ENCODE measurements at places on chromosomes 7 and 10.

DNA sequence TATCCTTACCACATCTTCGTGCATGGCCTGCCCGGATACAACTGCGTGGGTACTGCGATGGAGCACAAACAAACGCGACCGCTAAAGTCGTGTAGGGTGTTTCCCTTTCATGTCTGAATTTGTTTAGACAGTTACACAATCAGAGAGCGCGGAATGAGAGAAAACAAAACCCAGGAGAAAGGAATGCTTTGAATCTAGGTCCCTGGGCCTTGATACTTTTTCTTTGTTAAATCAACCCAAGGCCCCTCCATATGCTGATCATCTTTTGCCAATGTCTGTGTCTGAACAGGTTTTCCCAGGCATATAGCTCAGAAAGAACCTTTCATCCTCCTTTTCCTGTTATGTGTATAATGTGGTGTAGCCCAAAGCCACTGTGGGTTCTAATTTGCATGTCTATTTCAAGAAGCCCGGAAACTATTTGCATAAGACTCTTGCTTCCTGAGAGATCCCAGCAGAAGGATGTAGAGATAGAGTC lies 145.8 kb downstream of the FRMD4A start:
- no peak overlapping the region for H3K4me3 ChIP-seq
- DNase-seq = no peak
- H3K36me3 ChIP-seq = no peaks in the 10 kb centered on the region
- H3K4me1 ChIP-seq = no peaks in the 10 kb centered on the region

- peak within 1 kb of the TSS; percentile 53 for H3K27ac ChIP-seq
- peak within 1 kb of the TSS; percentile 67 for H3K4me3 ChIP-seq
- H3K36me3 ChIP-seq = peaks cover 13% of the 10 kb centered on the region
- DNase-seq = peak; percentile 90
Observed at GRCh38 chr7:73308665-73309214, at the start of gene NSUN5. Gene NSUN5 (minus strand): TSS chr7:73308826. CDS start chr7:73308790, 36 bp downstream.

DNA sequence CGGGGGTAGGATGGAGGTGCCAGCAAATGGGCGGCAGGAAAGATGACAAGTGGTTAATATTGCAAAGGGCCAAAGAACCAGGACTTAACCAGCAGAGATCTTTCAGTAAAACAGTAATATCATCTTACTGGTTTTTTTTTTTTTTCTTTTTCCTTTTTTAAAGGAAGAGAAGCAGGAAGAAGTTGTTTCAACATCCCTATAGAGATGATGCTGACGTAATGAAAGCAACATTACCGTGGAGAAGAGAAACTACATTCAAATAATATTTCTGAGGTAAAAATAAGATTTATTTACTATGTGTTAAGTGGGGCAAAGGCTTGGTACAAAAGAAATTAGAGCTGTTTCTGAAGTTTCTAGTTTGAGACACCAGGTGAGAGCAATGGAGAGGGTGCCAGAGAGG lies 11.0 kb downstream of the MINDY3 start:
- no peak overlapping the region for H3K27ac ChIP-seq
- H3K36me3 ChIP-seq = no peaks in the 10 kb centered on the region
- H3K4me3 ChIP-seq = no peak overlapping the region
- H3K4me1 ChIP-seq = no peaks in the 10 kb centered on the region

DNA sequence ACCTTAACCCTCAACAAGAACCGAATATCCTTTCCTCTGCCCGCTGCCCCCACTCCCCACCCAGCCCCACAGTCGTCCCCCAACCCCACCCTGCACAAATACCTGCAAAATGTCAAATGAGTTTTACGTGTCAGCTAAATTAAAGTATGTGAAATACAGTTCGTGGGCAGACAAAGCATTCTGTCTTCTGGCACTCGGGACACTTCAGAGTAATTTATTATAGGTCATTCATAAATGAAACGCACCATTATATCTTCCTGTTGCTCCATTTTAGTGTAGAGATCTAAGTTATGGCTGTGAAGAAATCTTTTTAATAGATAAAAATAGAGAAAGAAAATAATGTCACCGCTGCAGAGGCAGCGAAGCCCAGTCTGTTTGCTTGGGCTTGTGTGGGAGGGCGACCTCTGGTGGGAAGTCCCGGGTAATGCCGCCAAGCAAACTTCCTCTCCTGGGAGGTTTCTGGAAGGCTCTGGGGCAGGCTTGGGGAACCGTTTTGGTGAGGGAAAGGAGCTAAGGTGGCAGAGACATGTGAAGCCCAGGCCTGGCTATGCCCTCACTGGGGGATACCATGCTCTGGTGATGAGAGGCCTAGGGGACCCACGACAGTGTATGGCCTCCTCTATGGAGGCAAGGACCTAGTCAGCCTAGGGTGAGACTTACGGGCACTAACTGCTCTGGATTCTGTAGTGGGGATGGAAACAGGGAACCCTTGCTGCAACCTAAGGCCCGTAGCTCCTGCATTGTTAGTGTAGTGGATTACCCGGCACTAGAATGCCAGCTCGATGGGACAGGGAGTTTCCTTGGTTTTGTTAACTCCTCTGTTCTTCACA lies 604.9 kb downstream of the LRMDA start:
- peak; percentile 88 for DNase-seq
- peak overlapping the region; percentile 11 for H3K27ac ChIP-seq
- peak overlapping the region; percentile 36 for H3K4me3 ChIP-seq
- H3K36me3 ChIP-seq = no peaks in the 10 kb centered on the region
- no peaks in the 10 kb centered on the region for H3K27me3 ChIP-seq

- no peak overlapping the region for H3K27ac ChIP-seq
- H3K4me3 ChIP-seq = no peak overlapping the region
- H3K36me3 ChIP-seq = no peaks in the 10 kb centered on the region
- H3K4me1 ChIP-seq = peaks cover 16% of the 10 kb centered on the region
- no peak for DNase-seq
Observed at GRCh38 chr10:28906934-28907333, 229.6 kb downstream of the BAMBI start.

GRCh38 chr7:86991093-86991769 lies 68.2 kb downstream of the ELAPOR2 start:
- no peak for DNase-seq
- no peaks in the 10 kb centered on the region for H3K36me3 ChIP-seq
- H3K4me3 ChIP-seq = no peak overlapping the region
- H3K4me1 ChIP-seq = no peaks in the 10 kb centered on the region
- H3K27me3 ChIP-seq = no peaks in the 10 kb centered on the region

GRCh38 chr7:88545663-88546062 lies 213.8 kb upstream of the ZNF804B start:
- H3K4me1 ChIP-seq = no peaks in the 10 kb centered on the region
- H3K27ac ChIP-seq = no peak overlapping the region
- no peaks in the 10 kb centered on the region for H3K36me3 ChIP-seq
- no peak overlapping the region for H3K4me3 ChIP-seq

- no peak for DNase-seq
- H3K36me3 ChIP-seq = peaks cover 79% of the 10 kb centered on the region
- H3K4me3 ChIP-seq = no peak overlapping the region
- no peaks in the 10 kb centered on the region for H3K27me3 ChIP-seq
Observed at GRCh38 chr7:5360451-5360850, 63.2 kb downstream of the TNRC18 start.

DNA sequence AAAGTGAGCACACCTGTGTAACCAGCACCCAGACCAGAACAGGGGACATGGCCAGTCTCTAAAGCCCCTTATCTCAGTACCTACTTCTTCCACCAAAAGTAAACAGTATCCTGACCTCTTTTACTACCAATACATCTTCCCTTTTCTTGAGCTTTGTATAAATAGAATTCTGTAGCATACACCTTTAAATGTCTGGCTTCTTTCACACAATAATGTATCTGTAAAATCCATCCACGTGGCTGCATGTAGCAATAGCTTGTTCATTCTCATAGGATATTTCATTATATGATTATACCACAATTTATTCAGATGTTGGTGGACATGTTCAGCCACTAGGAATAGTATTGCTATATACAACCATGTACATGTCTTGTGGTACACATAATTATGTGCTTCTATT lies 40.6 kb downstream of the BTBD16 start:
- DNase-seq = no peak
- H3K27ac ChIP-seq = no peak overlapping the region
- no peaks in the 10 kb centered on the region for H3K27me3 ChIP-seq
- no peak overlapping the region for H3K4me3 ChIP-seq

DNA sequence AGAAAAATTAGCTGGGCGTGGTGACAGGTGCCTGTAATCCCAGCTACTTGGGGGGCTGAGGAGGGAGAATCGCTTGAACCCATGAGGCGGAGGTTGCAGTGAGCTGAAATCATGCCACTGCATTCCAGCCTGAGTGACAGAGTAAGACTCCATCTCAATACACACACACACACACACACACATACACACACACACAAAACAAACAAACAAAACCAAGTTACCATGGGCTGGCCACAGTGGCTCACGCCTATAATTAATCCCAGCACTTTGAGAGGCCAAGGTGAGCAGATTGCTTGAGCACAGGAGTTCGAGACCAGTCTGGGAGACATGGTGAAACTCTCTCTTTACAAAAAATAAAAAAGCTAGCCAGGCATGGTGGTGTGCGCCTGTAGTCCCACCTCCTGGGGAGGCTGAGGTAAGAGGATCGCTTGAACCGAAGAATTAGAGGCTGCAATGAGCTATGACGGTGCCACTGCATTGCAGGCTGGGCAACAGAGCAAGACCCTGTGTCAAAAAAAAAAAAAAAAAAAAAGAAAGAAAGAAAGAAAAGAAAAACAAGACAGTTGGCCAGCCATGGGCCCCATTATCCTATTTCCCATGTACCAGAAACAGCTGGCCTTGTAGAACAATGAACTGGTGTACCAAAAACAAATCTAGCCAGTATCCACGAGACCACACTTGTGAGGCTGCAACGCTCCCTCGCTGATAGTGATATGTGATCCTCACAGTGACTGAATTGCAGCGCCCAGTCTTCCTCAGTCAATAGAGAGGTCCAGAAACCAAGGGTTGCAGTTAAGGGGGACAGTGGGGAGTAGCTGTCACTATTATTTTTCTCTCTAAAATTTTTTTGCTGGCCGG lies 6.6 kb upstream of the AGFG2 start:
- H3K4me1 ChIP-seq = no peaks in the 10 kb centered on the region
- H3K27ac ChIP-seq = no peak overlapping the region
- DNase-seq = no peak
- no peak overlapping the region for H3K4me3 ChIP-seq
- H3K36me3 ChIP-seq = no peaks in the 10 kb centered on the region
- no peaks in the 10 kb centered on the region for H3K27me3 ChIP-seq

GRCh38 chr7:34491899-34492298 lies 166.1 kb upstream of the NPSR1 start:
- no peak overlapping the region for H3K4me3 ChIP-seq
- no peaks in the 10 kb centered on the region for H3K4me1 ChIP-seq
- DNase-seq = no peak
- no peaks in the 10 kb centered on the region for H3K36me3 ChIP-seq

DNA sequence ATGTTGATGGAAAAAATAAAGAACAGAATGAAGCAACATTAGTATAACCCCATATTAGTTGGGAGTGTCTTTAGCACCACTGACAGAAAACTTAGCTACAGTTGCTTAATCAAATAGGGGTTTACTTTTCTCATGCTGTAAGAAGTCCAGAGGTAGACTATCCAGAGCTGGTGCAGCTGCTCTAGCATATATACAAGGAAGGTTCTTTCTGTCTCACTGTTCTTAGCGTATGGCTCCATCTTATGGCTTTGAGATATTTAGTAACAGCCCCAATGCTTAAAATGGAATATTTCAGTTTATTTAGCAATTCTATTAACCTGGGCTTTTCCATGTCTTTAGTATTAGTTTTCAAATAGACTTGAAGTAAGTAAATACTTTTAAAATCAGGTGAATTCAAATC lies 15.2 kb upstream of the WNT2 start:
- DNase-seq = no peak
- no peaks in the 10 kb centered on the region for H3K4me1 ChIP-seq
- H3K27ac ChIP-seq = no peak overlapping the region
- no peak overlapping the region for H3K4me3 ChIP-seq

DNA sequence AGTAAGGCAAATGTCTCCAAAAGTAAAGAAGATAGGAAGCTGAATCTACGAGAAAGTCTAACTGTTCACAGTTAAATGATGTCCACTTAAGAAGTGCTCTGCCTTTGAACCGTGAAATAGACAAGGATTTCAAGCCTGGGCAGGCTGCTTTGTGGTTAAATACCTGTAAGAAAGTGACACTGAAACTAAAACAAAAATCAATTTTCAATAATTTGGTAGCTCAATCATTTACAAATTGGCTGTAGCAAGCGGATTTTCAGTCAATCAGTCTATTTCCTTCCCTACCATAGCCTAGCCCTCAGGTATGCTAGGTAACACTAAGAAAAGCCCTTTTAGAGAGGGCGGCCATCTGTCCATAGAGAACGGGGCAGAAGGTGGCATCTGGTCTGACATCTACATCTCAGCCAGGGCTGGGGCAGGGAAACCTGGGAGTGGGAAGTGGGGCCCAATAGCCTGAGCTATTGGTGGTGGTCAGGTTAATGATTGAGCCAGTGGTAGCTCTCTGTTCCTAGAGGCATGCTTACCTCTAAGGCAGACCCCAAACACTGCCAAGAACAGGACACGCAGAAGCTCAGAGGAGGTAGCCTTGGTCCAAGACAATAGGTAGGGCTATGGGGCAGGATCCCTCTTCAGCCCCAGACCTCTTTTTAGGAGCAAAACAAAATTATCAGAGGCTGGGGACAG lies 223.2 kb downstream of the CCSER2 start:
- H3K27ac ChIP-seq = no peak overlapping the region
- no peaks in the 10 kb centered on the region for H3K4me1 ChIP-seq
- no peak overlapping the region for H3K4me3 ChIP-seq

- no peaks in the 10 kb centered on the region for H3K36me3 ChIP-seq
- H3K27ac ChIP-seq = peak overlapping the region; percentile 85
- H3K4me3 ChIP-seq = no peak overlapping the region
- DNase-seq = no peak
Observed at GRCh38 chr10:91587710-91588638, 44.9 kb downstream of the PPP1R3C start.

- no peak for DNase-seq
- no peaks in the 10 kb centered on the region for H3K36me3 ChIP-seq
- no peaks in the 10 kb centered on the region for H3K4me1 ChIP-seq
- H3K27ac ChIP-seq = no peak overlapping the region
- no peak overlapping the region for H3K4me3 ChIP-seq
Observed at GRCh38 chr7:114647518-114647917, 232.9 kb downstream of the FOXP2 start.

DNA sequence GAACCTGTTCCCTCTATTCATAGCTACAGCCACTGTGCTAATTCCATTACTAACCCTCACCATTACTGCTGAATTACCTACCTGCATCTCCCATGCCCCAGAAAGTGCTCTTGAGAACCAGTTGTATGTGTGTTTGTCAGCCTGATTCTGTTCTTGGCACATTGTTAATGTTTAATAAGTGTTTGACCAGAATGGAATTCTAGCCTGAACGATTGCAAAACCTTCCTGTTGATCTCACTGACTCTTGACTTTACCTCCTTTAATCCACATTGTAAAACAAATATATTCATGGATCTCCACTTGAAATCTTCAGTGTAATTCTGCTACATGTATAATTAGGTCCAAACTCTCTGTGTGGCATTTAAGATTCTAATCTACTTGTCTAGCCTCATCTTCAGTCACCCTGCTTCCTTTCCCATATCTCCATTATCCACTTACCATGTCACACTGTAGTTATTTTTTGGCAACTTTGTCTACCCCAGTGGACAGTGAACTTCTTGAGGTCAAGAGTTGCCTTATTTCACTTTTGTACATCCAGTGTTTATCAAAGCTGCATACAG lies 4.9 kb downstream of the ZNF277 start:
- H3K27me3 ChIP-seq = no peaks in the 10 kb centered on the region
- no peaks in the 10 kb centered on the region for H3K36me3 ChIP-seq
- DNase-seq = no peak
- H3K4me3 ChIP-seq = no peak overlapping the region

Measured in tibial artery (tissue), 4 donors.